ENCODE measurements at places on chromosomes 4 and X. TPM values are rescaled to one million over a fixed set of nuclear protein-coding genes. Genes with fewer than 3 reads are reported as not detected.

AMBN gene
- not detected for total RNA-seq

ERCC6L gene
- 3.1 TPM for total RNA-seq

ZNF732 gene
- total RNA-seq, result 0.81 TPM

NDUFA1 gene
- total RNA-seq, result 103 TPM

F8 gene
- 2.4 TPM for total RNA-seq

RBM46 gene
- total RNA-seq, result not detected

Measured in bladder microvascular endothelial cell (primary cell).